ENCODE measurements at places on chromosomes 2 and 18.

- DNase-seq, result no peak
Observed at GRCh38 chr18:45316127-45316526, 299.1 kb upstream of the SLC14A2 start.

DNA sequence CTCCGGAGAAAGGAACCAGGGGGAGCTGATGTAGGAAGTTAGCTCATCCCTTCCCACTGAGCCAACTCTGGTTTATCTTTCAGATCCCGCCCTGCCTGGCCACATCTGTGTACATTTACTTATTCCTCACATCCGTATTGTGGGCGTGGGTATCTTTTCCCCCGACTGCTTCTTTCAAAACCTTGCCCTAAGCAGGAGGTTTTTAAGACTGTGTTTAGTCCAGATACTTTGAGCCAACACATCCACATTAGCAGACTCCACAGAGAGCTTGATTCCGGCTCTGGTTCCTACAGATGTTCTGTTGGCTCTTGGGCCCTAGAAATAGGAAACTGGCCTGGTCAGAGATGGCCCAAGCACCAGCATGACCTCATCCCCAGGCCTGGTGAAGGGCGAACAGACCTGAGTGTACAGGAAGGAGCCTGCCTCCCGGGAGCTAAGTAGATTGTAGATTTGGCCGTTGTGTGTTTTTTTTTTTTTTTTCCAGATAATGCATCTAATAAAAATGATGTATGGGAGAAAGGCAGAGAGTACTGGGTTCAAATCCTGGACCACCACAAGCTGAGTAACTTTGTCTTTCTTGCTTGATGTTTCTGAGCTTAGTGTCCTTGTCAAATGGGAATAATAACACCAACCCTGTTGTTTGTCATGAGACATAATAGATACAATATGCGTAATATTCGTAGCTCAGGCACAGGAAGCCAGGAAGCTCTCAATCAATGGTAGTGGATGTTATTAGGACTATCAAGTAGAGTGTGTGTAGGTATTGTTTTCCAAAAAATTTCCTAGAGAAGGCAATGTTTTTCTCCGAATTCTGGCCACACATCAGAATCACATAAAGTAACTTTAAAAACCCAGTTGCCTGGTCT is 92.3 kb downstream of the PRKCE start:
- no peak for DNase-seq

DNA sequence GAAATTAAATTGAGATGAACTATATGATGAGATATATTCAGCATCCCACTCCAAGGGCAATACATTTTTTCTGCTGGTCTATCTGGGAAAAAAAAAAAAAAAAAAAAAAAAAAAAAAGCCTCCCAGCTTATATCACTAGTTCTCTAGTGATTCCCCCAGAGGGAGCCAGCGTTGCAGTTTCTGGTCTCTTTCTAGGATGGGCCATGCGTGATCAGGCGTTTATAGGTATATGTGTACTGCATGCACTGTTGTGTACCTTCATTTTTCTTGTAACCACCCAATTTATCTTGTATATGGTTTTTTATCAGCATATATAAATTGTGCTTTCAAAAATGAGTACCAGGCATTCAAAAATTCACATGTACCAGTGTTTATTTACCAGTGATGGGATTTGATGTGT is 35.1 kb downstream of the DCDC2C start:
- DNase-seq, result no peak

DNA sequence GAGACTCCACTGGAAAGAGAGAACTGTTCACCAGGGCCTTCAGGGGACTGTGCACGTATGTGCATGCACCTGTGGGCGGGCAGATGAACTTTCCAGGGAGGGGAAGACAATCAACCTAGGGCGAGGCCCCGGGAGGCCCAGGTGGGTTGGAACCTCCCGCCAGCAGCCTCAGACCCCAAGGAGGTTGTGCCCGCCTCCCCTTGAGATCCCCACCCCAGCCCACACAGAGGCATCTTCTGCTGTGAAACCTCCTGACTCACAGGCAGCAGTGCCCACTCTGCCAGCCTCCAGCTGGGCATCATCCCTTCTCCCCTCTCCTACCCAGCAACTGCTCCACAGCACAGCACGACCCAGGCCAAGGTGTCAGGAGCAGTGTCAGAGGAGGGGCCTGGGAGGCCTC is 54.4 kb downstream of the FAM178B start:
- DNase-seq, result no peak

- DNase-seq, result no peak
Observed at GRCh38 chr2:69315160-69315761, 71.8 kb downstream of the GFPT1 start.

DNA sequence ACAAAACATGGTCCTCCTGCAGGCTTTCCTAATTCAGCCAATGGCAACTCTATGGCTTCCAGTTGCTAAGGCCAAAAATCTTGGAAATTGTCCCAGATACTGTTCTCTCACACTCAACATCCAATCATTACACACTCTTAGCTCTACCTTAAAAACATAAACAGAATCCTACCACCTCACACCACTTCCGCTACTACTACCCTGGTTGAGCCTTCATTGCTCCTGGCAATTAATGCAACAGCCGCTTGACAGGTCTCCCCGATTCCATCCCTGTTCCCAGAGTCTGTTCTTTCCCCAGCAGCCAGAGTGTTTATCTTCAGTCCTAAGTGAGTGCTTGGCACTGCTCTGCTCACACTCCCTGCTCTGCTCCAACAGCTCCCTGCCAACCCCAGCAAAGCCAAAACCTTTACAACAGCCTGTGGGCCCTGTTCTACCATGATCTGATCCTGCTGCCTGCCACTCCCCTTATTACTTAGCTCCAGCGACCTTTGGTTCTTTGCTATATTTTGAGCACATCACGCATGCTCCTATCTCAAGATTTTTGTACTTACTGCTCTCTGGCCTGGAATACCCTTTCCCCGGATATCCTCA is 67.5 kb upstream of the AMMECR1L start:
- DNase-seq, result no peak

- DNase-seq, result no peak
Observed at GRCh38 chr2:128911276-128911675, 592.6 kb upstream of the HS6ST1 start.

DNA sequence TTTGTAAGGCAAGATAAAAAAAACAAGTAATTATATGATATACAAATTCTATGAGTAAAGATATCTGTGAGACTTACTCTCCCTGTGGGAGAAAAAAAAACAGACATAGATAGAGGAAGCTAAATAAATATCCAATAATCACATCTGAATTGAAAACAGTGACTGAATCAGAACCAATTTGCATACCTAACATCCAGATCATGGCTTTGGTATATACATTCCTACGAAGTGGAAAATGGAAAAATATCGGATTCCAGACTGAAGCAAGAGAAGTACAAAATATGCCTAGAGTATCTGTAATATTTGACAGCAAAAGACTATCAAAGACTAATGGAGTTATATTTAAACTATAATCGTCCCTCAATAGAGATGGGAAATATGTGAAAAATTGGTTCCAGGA is 1108.1 kb upstream of the CHAC2 start:
- DNase-seq, result no peak

GRCh38 chr2:112985090-112985489 is 7.3 kb downstream of the IL36G start:
- DNase-seq, result peak; percentile 34

DNA sequence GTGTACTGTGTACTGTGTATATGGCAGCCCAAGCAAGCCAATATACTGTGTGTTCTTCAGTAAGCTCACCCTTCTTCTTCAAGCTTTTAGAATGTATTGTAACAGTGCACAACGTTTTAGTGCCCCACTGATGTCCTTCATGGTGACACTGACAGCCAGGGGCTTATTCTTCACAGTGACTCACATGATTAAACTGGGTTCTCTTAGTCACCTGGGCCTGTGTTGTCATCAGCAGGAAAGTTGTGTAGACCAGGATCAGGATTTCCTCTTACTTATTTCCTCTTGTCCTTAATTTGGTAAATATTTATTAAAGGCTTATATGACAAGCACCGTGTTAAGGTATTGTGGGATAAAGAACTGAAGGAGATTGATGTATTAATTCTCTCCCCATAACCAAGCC is 67.9 kb upstream of the THOC1 start:
- DNase-seq, result no peak

GRCh38 chr2:118823633-118824032 is 23.8 kb downstream of the EN1 start:
- no peak for DNase-seq

DNA sequence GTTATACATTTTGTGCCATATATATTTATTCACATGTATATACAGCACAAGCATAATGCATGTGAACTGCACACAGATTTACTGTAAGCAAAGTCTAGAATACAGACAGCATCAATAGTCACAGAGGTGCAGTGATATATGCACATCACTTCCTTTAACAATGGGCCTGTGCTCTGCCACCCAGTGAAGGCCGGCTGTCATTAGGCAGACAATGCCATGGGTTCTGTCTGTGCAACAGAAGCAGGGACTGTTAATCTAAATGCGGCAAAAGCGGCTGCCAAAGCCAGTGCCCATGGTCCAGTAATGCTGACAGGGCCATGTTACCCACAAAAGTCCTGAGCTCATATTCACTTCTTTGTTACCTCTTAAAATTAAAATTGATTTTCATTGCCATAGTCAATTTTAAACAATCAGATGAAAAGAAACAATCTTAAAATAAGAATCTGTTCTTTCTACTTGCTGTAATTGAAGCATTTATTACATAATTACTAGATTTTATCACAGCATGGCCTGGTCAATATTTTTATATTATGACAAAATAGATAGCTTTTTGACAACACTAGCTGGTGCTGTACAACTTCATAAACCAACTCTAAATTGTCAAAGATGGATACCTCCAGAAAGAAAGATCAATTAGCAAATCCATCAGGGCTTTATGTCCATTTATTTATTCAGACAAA is 232.0 kb downstream of the STK39 start:
- DNase-seq, result no peak

DNA sequence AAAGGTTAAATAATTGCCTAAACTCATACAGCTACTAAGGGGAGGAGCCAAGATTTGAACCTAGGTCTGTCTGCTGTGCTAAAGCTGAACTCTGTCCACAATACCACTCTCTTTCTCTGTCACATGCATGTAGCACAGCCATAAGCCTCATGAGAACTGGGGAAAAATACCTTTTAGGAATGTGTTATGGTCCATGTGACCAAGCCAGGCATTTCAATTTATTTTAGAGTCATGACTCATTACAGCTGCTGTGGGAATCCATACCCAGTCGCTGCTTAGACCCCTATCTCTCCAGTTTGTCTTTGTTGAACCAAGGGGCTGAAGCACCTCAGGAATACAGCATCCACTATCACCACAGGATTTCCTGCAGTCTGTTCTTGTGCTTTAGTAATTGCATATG is 200.0 kb upstream of the SIX3 start:
- DNase-seq, result no peak

GRCh38 chr2:195486987-195487644 is 169.9 kb upstream of the SLC39A10 start:
- peak; percentile 32 for DNase-seq

- DNase-seq, result peak; percentile 56
Observed at GRCh38 chr2:19362094-19362754, 3.8 kb upstream of the OSR1 start.

GRCh38 chr2:13676269-13676668 is 956.2 kb upstream of the LRATD1 start:
- no peak for DNase-seq

DNA sequence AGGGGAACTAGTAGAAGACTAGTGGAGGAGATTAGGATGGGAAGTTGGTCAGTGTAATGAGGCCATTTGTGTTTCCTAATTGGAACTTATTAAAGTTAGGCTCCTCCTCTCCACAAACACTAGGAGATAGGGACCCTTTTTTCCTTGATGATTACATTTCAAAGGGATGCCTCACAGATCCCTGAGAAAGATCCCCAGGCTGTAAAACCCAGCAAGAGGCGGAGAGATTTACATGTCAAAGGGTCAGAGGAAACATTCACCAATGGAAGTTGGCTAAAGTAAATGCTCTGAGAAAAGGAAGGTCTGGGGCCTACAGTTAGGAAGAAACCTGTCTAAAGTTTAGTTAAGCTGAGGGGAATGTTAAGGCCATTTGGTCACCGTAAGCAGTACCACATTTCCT is 1.4 kb upstream of the CCDC85A start:
- DNase-seq, result no peak

DNA sequence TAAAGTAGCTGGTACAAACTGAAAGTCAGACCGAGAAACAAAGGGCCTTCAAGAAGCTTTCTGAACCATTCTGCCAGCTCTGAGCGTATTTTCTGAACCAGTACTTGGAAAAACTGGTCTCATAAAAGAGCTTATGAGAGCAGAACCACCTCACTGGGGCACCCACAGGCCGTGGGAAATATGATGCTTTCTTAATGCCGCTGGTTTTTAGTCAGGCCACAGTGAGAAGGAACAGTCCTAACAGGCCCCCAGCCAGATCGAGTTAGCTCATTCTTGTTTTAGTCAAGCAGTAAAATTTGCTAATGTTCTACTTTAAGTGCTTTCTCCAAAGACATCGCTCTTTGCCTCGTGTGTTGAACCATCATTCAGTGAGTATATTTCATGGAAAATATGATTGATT is 12.7 kb upstream of the NOSTRIN start:
- DNase-seq, result no peak

- no peak for DNase-seq
Observed at GRCh38 chr18:62287781-62288664, 37.1 kb upstream of the TNFRSF11A start.

- DNase-seq, result peak; percentile 81
Observed at GRCh38 chr2:105857076-105857740, 112.5 kb downstream of the NCK2 start.

- DNase-seq, result no peak
Observed at GRCh38 chr2:88654714-88655113, 27.4 kb upstream of the EIF2AK3 start.

DNA sequence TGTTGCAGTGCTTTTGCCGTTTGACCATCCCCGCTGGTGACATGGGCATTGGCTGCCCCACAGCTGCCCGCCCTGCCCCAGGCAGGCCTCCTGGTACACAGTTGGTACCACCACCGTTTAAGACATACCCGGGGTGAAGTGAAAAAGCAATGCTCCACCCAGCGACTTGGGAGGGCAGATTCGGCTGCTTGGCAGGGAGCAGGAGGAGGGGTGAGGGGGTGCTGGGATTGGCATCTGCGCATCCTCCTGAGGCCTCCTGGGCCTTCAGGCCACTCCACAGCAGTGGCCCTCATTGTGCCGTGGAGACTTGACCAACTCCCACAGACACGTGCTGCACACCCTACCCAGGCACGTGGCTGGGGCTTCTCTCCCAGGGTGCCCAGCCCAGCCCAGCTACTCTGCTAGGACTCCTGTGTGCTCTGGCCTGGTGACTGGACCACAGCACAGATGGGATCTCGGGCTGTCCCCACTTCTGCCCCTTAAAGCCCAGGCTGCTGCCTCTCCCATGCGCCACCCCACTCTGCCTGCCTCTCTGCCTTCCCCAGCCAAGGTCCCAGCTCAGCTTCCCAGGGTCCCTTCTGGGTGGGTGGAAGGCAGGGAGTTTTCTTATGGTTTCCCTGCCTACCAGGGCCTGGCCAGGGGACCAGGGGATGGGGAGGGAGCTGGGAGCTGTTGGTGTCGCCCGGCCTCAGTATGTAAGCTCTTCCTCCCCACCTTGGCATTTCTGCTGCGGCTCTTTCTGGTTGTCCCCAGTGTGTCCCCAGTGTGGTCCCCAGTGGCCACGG is 157.0 kb upstream of the HS6ST1 start:
- no peak for DNase-seq
